Activated naive CD4-positive, alpha-beta T cell (primary cell): ENCODE measurements at places on chromosomes 5 and 9.

GRCh38 chr5:5705010-5705409, 282.5 kb downstream of the ICE1 start:
- no peak for DNase-seq

GRCh38 chr9:12796601-12797000, 21.8 kb downstream of the LURAP1L start:
- DNase-seq, result no peak

GRCh38 chr5:1638658-1639400, 115.1 kb upstream of the LPCAT1 start:
- no peak for DNase-seq

DNA sequence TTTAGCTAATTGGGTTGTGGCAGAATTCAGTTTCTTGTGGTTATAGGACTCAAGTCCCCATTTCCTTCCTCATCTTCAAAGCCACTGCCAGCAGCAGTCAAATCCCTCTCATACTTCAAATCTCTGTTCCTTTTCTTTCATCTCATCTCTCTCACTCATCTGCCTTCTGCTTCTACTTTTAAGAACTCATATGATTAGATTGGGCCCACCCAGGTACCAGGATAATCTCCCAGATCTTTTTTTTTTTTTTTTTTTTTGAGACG, 8.0 kb upstream of the REEP5 start:
- no peak for DNase-seq

DNA sequence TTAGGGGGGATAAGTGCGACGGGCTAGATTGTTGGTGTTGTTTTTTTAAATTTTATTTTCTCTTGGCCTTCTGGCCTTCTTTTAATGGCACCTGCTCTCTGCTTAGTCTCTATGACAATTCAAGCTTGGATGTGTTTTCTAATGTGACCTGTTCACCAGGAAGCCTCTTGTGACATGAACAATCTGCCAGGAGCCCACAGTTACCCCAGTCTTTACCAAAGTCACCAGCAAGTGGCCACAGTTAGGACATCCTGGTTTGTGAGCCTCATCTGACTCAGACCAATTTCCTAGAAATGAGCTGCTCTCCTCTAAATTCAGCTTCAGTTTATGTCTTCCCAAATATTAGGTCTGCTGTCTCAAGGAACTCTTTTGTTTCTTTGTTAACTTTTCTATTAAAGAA, 135.8 kb downstream of the TLE4 start:
- no peak for DNase-seq

DNA sequence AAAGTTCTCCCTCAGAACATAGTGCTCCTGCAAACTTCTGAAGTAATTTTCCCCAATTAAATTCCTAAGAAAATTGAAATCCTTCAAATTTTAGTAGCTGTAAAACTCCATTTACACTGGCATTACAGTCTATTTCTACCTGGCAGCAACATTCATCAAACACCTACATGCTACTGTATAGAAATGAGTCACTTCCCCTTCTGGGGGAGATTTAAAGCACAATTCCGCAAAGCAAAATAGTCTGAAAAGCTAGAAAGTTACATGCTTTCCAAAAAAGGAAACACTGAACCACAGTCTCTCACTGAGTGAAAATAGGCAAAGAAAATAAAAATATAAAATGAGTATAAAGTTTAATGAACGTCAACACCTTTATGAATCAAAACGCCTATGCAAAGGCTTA, 43.3 kb downstream of the MCTP1 start:
- DNase-seq, result no peak
